HEK293T (cell line): ENCODE measurements at places on chromosomes 7 and 10.

DNA sequence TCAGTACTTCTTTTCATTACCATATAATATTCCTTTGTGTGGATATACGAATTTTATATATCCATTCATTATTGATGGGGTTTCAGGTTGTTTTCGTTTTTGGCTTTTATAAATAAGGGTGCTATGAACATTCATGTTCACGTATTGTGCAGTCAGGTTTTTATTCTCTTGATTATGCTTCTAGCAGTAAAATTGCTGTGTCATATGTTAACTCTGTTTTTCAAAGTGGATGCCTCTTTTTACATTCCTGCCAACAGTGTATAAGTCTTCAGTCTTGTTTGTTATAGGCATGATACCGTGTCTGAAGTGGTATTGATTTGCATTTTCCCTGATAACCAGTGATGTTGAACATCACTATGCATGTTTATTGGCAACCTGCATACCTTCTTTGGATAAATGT lies 127.1 kb upstream of the CNTNAP2 start:
- no peak for DNase-seq

GRCh38 chr10:19922236-19922963 lies 106.2 kb downstream of the PLXDC2 start:
- no peak for DNase-seq

GRCh38 chr7:113698556-113699220 lies 220.1 kb downstream of the PPP1R3A start:
- DNase-seq = peak; percentile 17

DNA sequence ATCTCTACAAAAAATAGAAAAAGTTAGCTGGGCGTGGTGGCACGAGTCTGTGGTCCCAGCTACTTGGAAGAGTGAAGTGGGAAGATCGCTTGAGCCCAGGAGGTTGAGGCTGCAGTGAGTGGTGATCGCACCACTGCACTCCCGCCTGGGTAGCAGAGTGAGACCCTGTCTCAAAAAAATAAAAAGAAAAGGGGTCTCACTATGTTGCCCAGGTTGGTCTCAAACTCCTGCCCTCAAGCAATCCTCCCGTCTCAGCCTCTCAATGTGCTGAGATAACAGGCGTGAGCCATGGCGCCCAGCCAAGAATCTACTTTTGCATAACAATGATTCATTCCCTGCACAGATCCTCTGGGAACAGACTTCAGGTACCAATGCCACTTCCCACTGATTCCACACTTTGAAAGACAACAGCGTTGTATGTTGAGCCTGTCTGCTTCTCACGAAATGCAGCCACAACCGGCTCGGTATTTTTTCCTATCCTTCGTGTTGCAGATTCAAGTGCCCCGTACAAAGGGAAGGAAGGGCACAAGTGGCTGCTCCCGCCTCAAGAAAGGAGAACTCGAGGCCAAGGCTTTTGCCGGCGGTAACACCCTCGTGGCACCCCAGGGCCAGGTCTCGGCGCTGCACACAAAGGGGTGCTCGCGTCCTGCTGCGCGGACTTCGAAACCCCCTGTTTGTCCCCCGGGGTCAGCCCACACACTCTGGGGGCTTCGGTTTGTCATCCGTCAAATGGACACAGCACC lies 745 bp downstream of the DAGLB start:
- DNase-seq = peak; percentile 40

DNA sequence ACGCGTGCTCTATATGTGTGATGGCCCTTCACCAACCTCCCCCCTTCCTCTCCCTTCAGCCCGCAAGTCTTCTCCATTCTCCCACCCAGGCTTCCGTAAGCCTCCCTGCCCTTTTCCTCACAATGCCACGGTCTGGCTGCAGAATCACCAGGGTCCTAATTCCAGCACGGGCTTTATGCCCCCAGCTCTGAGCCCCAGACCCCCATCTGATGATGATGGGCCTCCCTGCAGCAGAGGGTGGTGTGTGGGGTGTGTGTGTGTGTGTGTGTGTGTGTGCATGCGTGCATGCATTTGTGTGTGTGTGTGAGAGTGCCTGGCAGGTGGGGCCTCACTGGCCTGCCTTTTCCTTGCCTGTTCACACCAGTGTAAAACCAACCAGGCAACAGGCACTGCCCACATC lies 109.9 kb downstream of the OAT start:
- no peak for DNase-seq

DNA sequence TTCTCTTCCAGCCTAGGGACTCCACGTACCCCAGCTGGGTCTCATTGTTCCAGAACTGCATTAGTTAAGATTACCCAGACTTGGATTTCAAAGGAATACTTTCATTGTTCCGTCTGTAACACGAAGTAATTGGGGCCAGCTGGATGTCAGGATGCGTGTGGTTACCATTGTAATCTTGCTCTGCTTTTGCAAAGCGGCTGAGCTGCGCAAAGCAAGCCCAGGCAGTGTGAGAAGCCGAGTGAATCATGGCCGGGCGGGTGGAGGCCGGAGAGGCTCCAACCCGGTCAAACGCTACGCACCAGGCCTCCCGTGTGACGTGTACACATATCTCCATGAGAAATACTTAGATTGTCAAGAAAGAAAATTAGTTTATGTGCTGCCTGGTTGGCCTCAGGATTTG lies 21.0 kb downstream of the LRRC17 start:
- DNase-seq = no peak

GRCh38 chr10:73965890-73966768 lies 31.8 kb upstream of the VCL start:
- peak; percentile 86 for DNase-seq

GRCh38 chr7:137453356-137453755 lies 109.8 kb upstream of the PTN start:
- no peak for DNase-seq

- DNase-seq = no peak
These were observed 256.2 kb downstream of the PCLO start for GRCh38 chr7:82906502-82906901.

- no peak for DNase-seq
These were observed 216.2 kb downstream of the SEMA3D start for GRCh38 chr7:84970670-84971069.

GRCh38 chr10:30589441-30589840 lies 40.1 kb downstream of the LYZL2 start:
- no peak for DNase-seq
